ENCODE measurements at places on chromosomes 13 and 19. TPM values are rescaled to one million over a fixed set of nuclear protein-coding genes. Genes with fewer than 3 reads are reported as not detected.

ZNF491 gene
- total RNA-seq, result 1.1 TPM

POU4F1 gene
- under 0.01 TPM for total RNA-seq

TEX26 gene
- not detected for total RNA-seq

LILRA2 gene
- total RNA-seq, result not detected

SPRED3 gene
- 1.8 TPM for total RNA-seq

ZNF44 gene
- 6.0 TPM for total RNA-seq

CNFN gene
- not detected for total RNA-seq

C19orf67 gene
- total RNA-seq, result not detected

IFNL1 gene
- total RNA-seq, result not detected

ZNF264 gene
- 46.5 TPM for total RNA-seq

POU2F2 gene
- 1.4 TPM for total RNA-seq

CHMP2A gene
- total RNA-seq, result 110 TPM

TMEM221 gene
- total RNA-seq, result not detected

FFAR1 gene
- total RNA-seq, result not detected

GRIK5 gene
- total RNA-seq, result not detected

ZNF229 gene
- total RNA-seq, result 9.1 TPM

MAP3K10 gene
- total RNA-seq, result 5.0 TPM

RNF113B gene
- total RNA-seq, result not detected

Measured in bladder microvascular endothelial cell (primary cell).